ENCODE measurements at places on chromosomes 1 and 21.

DNA sequence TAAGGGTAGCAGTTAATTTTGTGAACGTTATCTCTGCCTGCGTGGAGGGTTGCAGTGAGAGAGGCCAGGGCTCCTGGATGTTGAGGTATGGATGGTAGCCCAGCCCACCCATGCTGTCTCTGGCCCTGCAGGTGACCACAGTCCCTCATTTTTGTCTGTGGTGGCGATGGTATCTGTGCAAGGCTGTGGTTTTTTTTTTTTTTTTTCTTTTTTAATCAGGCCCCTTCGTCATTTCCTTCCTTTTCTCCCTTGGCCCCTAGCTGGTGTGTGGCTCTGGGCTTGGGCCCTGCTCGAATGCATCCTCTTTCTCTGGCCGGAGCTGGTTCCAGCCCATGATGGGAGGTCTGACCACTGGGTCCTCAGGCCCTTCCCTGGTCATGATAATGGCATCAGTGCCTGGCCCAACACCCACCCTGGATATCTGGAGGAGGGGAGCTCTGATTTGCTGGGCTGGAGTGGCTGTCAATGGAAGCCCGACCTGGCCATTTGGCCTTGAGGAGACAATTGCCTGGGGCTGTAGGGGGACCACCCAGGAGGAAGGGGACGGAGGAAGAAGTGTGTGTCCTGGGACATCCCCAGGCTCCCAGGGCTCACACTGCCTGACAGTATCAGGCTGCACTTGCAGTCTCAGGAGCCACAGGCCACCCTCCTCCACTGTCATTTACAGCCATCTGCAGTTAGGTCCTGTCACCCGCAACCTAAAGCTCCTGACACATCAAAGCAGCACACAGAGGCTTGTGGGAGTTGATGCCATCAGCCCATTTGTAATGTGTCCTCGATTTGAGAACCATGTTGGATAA lies 8.1 kb upstream of the RNF187 start:
- peaks cover 34% of the 10 kb centered on the region for H3K4me1 ChIP-seq
- no peak overlapping the region for H3K4me3 ChIP-seq
- H3K27ac ChIP-seq, result no peak overlapping the region
- no peaks in the 10 kb centered on the region for H3K27me3 ChIP-seq

DNA sequence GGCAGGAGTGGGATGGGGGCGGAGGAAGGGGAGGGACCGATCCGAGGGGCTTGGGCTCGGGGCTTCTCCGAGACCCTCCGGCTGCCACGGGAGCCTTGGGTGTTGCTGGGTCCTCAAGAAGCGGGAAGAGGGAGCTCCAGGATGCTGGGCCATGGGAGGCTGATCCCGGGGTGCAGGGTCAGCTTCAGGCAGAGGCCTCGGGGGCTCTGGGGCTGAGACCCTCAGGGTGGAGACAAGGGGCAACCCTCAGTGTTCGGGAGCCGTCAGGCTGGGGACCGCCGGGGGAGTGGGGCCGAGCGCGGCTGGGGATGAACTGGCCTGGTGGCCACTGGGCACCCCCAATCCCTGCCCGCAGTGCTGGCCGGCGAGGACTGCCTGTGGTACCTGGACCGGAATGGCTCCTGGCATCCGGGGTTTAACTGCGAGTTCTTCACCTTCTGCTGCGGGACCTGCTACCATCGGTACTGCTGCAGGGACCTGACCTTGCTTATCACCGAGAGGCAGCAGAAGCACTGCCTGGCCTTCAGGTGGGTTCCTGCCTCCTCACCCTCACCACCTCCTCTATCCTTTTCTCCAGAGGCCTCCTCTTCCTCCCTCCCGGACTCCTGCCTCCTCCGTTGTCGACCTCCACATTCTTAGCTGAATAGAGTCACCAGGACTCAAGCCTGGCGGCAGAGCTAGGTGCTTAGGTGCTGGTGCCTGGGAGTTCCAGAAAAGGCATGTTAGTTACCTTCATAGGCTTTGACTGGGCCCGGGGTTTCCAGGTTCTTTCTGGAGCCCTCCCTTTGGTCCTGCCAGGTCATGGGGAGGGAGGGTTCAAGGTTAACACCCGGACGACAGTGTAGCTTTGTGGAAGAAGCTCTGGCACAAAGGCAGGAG lies 631 bp downstream of the SHISA4 start:
- DNase-seq, result no peak
- H3K27me3 ChIP-seq, result 0 out of 2 replicates have a peak, but pooled peaks cover 4% of the 10 kb centered on the region
- no peaks in the 10 kb centered on the region for H3K36me3 ChIP-seq
- H3K27ac ChIP-seq, result no peak overlapping the region
- peak overlapping the region; percentile 14 for H3K4me3 ChIP-seq

- H3K36me3 ChIP-seq, result no peaks in the 10 kb centered on the region
- H3K4me3 ChIP-seq, result no peak overlapping the region
- DNase-seq, result no peak
These were observed 272.2 kb upstream of the DAB1 start for GRCh38 chr1:57696043-57696442.

GRCh38 chr1:183024317-183025009 lies 1.2 kb downstream of the LAMC1 start:
- no peaks in the 10 kb centered on the region for H3K36me3 ChIP-seq
- no peak overlapping the region for H3K27ac ChIP-seq
- no peak for DNase-seq
- peaks cover 17% of the 10 kb centered on the region for H3K4me1 ChIP-seq
- H3K27me3 ChIP-seq, result peaks cover 42% of the 10 kb centered on the region

DNA sequence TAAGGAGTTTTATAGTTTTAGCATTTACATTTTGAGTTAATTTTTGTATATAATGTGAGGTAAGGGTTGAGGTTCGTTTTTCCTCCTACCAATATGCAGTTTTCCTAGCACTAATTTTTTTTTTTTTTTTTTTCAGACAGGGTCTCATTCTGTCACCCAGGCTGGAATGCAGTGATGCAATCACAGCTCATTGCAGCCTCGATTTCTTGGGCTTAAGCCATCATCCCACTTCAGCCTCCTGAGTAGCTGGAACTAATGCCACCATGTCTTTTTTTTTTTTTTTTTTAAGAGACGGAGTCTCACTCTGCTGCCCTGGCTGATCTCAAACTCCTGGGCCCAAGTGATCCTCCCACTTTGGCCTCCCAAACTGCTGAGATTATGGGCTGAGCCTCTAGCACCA lies 2.5 kb upstream of the UBASH3A start:
- H3K27ac ChIP-seq, result no peak overlapping the region
- H3K4me3 ChIP-seq, result no peak overlapping the region
- H3K36me3 ChIP-seq, result no peaks in the 10 kb centered on the region
- no peaks in the 10 kb centered on the region for H3K27me3 ChIP-seq
- DNase-seq, result no peak
- peaks cover 48% of the 10 kb centered on the region for H3K4me1 ChIP-seq

GRCh38 chr1:206467915-206468314 lies 2.4 kb upstream of the IKBKE start:
- H3K4me1 ChIP-seq, result peaks cover 36% of the 10 kb centered on the region
- no peaks in the 10 kb centered on the region for H3K36me3 ChIP-seq
- H3K27ac ChIP-seq, result no peak overlapping the region
- H3K27me3 ChIP-seq, result peaks cover 5% of the 10 kb centered on the region
- no peak overlapping the region for H3K4me3 ChIP-seq

DNA sequence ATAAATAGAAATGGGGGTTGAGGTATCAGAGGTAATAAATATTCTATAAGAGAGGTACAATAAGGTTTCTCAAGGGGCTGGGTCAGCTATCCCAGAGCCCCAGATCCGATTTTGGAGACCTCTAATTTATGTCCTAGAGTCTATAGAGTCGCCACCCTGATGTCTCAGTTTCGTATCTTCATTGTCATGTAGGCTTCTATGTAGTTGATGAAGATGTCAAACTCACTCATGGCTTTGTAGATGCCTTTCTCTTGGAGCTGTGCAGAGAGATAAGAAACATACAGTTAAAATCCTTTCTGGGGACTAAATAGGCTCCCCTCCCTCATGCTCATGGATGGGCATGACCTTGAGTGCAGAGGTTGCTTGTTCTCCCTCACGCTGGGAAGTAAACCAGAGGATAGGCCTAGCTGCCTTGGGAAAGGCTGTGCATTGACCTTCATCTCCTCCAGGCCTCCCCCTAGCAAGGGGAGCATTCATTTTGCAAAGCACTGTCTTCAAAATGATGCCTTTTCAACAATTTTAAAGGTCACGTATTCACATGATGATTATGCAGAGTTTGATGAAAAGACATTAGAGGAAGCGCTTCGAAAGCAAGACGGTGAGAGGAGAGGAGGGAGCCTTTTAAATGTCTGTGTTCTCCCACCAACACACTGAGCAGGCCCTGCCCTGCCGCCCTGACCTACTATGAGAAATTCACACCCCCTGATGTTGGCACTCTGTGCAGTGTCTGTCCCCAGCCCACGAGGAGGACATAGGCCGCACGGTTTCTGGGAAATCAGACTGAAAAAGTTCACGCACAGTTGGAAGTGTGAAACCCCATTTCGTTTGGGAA lies 1.9 kb upstream of the IL19 start:
- H3K27me3 ChIP-seq, result peaks cover 13% of the 10 kb centered on the region
- no peaks in the 10 kb centered on the region for H3K36me3 ChIP-seq
- peaks cover 33% of the 10 kb centered on the region for H3K4me1 ChIP-seq
- no peak for DNase-seq
- no peak overlapping the region for H3K27ac ChIP-seq
